ENCODE measurements at places on chromosomes 2 and 18.

- DNase-seq: no peak
These were observed 34.9 kb upstream of the ATP8B1 start for GRCh38 chr18:57837917-57838548.

DNA sequence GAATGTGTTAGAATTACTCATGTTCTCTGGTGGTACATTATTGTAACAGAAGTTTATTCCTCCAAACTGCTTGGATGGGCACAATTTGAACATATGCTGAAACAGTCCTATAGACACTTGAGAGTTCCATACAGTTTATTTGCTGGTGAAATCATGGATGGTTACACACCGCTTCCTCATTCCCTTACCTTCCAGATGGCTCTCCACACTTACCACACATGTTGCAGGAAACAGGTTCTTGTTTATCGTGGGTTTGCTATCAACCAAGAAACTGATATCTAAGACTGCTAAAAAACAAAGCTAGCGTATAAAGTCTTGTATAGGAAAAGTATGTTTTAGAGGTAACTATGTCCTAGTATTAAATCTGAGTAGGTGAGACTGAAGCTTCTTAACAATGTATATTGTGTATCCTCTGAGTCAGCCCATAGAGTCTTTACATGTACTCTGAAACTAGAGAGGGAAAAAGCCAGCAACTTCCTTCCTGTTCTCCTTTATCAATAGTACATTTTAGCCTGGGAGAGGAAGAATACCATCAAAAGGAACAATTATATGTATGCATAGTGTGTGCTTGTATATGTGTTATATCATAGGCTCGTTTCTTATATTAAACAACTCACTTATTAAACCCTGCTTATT, 313.1 kb downstream of the PLCL1 start:
- DNase-seq: no peak

- no peak for DNase-seq
These were observed 9.3 kb downstream of the MREG start for GRCh38 chr2:216003876-216004696.

DNA sequence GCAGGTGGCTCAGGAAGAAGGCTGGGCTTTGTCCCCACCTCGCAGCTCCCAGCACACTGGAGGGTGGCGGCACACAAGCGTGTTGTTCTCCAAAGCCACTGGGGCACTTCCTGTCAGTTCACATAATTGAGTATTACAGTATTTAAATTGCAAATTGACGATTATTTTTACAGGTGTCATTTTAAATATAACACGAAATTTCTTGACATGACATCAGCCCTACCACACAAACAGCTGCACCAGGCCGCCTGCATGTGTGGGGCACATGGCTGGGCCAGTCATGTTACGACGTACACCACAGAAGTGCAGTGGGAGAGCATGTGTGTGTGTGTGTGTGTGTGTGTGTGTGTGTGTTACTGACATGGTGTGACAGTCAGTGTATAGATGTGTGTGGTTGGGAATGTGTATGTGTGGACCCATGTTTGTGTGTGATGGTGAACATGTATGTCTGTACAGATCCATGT, 155.6 kb downstream of the TTC32 start:
- no peak for DNase-seq

- no peak for DNase-seq
These were observed 1.3 kb upstream of the TBC1D8 start for GRCh38 chr2:101152272-101153076.

DNA sequence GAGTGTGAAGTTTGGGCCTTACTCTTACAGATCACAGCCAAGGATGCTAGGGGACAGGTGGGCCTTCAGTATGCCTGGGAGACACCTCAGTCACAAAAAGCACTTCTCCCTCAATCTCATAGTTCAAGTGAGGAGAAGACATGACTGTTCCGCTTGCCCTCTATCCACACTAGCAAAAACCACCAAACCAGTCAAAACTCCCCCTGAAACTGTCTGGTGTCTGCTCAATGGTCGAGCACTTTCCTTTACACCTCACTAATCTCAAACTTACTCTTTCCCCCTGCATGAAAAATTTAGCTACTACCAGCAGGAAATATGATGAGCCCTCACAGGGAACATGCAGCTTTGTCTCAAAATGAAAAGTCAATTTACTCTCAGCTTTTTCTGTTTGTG, 232.2 kb downstream of the TRIB2 start:
- DNase-seq: no peak

DNA sequence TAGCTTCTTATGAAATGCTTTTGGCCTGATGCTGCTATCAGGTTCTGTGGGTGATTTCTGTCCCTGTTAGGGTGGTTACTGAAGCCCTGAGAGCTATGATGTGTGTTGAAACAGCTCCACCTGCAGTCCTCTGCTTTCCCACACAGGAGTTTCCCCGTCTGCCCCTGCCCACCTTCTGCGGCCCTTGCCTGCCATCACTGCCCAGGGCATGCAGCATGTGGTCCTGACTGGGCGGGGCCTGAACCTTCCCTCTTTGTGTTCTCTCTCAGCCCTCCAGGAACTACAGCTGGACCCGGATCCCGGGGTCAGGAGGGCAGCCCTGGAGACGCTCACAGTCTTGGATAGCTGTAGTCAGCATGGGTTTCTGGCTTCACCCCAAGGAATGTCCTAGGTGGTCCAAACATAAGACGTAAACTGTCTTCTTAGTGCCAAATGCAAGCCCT, 21.4 kb downstream of the HJURP start:
- DNase-seq: no peak

- DNase-seq: no peak
These were observed 75.3 kb downstream of the MAP3K20 start for GRCh38 chr2:173150963-173151362.

GRCh38 chr2:45700407-45701013, 49.0 kb downstream of the PRKCE start:
- DNase-seq: no peak

- DNase-seq: no peak
These were observed 1256.7 kb upstream of the NRXN1 start for GRCh38 chr2:52288596-52288995.

GRCh38 chr18:76374330-76375281, 120.4 kb downstream of the ZNF516 start:
- DNase-seq: no peak

GRCh38 chr18:23617412-23618014, 31.2 kb upstream of the NPC1 start:
- DNase-seq: no peak

DNA sequence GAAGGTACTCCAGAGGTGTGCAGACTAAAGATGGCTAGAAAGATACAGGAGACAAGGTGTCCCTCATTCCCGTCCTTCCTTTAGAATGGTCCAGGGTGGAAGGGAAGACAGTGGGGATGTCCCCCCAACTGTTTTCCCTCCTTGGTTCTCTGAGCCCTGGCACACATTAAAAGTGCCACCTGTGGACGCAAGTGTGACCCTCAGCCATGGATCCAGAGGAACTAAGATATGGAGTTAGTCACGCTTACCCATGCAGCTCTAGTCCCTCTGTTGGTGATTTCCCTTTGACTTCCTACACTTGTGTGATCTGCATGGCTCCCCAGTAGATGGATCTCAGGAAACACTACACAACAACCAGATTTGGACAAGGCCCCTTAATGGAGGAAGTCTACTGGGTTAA, 113.1 kb upstream of the SRD5A2 start:
- DNase-seq: no peak

DNA sequence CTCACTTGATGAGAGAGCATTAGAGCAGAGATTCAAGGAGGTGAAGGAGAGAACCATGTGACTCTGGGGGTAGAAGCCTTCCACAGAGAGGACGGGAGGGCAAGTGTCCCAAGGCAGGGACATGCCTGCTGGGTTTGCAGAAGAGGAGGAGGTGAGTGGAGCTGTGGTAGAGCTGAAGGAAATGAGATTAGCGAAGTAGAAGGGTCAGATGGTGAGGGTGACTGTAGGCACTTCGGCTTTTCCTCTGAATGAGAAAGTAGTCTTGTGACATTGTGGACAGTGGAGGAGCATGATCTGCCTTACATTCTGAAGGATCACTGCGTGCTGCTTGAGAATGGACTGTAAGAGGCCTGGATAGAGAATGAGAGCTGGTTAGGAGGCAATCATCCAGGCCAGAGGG, 126.0 kb downstream of the NXPH2 start:
- DNase-seq: no peak

- DNase-seq: no peak
These were observed 139.8 kb downstream of the PIK3C3 start for GRCh38 chr18:42094875-42095274.

DNA sequence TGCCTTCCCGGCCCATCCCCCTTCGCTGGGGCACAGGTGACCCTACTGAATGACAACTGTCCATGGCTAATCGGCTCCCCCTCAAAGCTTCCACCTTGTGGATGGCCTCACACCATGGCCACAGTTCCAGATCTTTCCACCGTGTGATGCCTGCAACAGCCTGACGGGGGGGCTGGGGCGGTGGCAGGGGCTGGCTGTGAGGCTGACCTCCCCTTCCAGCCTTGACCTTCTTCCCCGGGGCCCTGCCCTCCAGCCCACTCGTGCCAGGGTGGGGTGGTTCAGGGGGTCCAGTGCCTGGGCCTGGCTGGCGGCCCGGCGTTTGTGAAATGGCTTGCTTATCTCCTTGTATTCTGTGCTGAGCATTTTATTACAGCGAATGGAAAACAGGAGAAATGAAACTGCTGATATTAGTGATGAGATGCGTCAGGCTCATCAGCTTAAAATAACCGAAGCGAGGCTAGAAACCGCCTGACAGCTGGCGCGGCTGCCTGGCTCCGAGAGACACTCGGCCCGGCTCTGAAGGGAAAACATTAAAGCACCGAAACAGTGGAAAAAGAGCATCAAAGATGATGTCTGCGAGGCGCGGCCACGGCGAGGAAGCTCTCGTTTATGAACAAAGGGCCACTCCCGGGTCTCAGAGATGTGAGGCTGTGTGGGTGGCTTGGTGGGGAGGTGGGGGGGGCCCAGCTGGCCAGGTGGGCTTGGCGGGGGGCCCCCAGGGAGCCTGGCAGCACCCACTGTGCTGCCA, 916 bp upstream of the PDCD1 start:
- DNase-seq: no peak

DNA sequence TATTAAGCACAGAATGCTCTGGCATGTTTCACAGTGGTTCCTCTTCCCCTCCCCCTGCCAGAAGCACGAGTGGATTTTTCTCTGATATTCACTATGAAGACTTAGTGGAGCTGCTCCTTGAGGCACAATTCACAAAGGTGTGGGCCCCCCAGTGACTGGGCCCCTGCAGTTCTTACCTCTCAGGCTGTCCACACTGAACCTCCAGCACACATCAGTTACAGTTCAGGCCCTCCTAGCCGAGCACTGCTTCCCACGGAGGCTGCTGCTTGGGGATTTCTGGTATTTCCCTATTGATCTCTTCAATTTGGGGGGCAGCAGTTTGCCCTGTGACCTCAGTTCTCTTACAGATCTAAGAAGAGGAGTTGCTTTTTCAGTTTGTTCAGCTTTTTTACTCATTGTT, 236.1 kb downstream of the SH3RF3 start:
- DNase-seq: no peak

GRCh38 chr2:169771021-169771420, 27.6 kb upstream of the SSB start:
- DNase-seq: no peak

GRCh38 chr2:230356084-230356483, 29.1 kb downstream of the SP140L start:
- no peak for DNase-seq

DNA sequence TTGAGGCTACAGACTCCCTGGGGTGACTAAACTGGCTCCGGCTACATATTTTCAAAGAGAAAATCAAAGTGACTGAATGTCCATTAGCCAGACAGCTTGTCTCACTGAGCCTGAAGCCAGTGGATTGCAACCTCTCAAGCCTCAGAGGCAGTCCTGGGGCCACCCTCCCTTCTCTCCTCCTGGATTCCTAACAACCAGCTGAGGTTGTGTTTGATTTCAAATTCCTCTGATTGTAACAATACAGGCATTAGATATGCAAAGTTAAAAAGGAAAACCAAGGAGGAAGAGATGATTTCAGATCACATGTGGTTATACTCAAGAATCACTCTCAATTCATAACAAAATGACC, 101.0 kb upstream of the LMAN1 start:
- DNase-seq: no peak

DNA sequence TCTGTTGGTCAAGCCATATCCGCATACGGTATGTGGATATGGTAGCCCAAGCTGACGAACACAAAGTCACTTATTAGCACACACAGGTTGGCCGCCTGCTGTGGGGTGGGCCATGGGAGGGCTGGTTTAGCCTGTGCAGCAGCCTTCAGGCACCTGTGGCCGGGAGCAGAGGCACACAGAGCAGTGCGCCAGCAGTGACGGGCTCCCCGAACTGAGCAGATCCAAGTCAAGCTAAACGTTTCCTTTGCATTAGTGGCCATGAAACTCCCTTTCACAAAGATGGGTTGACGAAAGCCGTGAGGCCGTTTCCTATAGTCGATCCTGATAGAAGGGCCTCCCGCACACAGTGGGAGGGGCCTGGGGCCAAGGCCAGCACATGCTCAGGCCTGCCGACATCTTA, 72.1 kb downstream of the TSHZ1 start:
- no peak for DNase-seq

- no peak for DNase-seq
These were observed 102.3 kb upstream of the CYRIA start for GRCh38 chr2:16767789-16768476.

GRCh38 chr2:12637754-12638153, 79.0 kb upstream of the TRIB2 start:
- no peak for DNase-seq

- DNase-seq: no peak
These were observed 60.4 kb downstream of the ZBTB7C start for GRCh38 chr18:48348739-48349138.

DNA sequence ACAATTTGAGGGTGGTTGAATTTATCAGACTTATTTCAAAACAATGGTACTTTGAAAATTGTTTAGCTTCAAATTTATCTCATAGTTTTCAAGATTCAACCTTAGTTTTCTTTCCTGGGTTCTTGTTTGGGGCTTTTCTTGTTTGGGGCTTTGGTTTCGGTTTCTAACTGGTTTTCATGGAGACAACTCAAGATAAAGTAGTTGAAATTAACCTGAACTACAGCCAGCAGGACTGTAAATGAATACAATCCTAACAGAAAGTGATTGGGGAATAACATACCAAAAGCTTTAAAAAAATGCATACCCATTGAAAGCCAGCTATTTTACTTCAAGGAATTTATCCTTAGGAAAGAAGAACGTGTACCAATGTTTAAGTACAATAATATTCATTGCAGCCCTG, 133.5 kb upstream of the SLC14A2 start:
- no peak for DNase-seq

DNA sequence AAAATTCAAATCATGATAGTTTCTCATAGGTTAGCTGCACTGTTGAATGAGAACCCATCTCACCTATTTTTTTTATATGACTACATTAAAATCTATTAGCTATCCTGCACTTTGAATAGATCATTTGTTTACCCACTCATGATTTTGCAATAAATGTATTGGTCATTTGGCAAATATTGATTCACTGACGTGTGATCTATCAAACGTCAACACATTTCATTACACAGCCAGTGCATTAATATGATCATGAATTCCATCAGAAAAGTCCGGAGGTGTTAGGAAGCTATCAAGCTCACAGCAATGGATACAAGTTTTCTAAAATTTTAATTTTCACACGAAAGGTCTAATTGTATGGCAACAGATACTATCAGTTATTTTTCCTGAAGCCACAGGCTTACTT, 128.2 kb upstream of the ID2 start:
- no peak for DNase-seq

GRCh38 chr18:42080340-42080739, 125.3 kb downstream of the PIK3C3 start:
- no peak for DNase-seq

GRCh38 chr2:162840598-162841246, 2.2 kb upstream of the KCNH7 start:
- no peak for DNase-seq

GRCh38 chr18:21996351-21996826, 173.0 kb upstream of the GATA6 start:
- DNase-seq: no peak

GRCh38 chr2:160694631-160695030, 201.0 kb upstream of the RBMS1 start:
- DNase-seq: no peak
